ENCODE measurements at places on chromosomes 12 and 14.

DNA sequence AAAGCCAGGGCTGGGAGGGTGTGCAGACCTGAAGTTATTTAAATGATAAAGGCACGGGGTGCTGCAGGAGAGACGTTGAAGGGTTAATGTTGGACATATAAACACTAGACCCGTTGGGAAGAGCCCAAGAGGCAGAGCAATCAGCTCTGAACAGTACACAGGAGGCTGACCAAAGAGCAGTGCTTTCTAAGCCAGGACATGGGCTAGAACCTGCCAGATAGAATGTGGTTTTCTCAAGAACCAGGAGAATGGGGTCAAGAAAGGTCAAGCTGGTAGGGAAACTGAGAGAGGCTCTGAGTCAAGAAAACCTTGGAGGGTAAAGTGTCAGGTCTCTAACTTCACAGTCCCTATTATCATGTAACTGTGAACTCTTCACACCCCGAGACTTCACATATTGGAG lies 143.2 kb upstream of the EEA1 start:
- DNase-seq: no peak

DNA sequence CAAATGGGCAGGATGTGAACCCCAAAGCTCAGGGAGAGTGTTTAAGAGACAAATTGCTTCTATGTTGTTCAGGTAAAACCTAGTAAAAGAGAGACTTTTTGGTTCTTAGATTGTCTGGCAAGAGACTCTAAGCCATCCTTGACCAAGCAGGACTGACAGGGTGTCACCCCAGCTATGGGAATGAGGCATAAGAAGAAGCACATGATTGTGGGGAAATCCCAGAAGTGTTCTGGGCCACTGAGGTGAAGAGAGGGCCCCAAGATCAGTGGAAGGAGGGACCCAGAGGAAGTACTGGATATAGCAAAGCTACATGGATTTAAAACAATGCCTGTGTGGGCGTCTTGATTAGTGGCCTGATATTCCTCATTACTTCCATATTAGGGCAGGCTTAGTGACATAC lies 99.0 kb downstream of the SAMD4A start:
- no peak for DNase-seq

GRCh38 chr12:42770261-42770660 lies 180.7 kb upstream of the PRICKLE1 start:
- DNase-seq: no peak

DNA sequence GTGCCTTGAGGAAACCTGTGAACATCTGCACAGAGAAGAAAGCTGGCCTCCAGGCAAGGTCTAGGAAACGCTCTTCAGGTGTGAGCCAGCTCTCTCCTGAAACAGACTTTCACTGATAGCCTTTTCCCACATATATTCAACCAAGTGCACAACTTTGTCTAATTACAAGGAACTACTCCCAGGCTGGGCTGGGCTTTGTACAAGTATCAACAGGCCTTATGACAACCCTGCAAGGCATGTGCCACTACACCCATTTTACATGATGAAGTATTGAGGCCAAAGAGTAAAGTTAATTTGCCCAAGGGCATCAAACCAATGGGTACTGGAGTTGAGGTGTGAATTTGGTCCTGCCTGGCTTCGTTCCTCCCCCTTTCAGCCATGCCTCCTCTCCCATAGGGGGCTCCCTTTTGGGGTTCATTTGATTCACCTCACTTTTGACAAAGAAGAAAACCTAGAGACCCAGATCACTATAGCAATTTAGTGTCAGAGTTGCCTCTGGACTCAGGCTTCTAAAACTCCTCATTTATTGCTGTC lies 2.1 kb downstream of the CSRP2 start:
- no peak for DNase-seq

DNA sequence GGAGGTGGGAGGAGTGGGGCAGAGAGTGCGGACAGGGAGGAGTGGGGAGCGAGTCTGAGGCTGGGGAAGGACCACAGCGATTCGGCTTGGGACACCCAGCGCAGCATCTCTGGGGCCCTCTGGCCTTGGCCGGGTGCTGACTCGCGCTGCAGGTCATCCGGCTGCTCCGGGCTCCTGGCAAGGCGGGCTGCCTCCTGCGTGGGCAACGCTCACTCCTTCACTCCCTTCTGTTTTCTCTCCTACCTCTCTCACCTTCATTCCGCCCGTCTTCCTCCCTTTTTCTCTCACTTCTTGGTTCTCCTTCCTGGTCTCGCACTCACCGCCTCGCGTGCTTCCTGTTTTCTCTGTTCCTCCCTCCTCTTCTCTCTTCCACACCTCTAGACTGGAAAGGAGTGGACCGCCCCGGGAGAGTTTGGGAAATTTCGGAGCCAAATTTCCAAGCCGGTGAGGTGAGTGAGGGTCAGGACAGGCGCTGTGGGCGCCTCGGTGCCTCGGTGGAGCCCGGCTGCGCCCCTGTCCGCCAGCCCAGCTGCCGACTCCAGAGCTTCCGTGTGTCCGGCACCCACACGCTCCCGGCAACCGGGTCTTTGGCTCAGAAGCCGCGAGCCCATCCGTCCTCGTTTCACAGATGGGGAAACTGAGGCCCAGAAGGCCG lies 86.7 kb downstream of the B4GALNT3 start:
- no peak for DNase-seq

- no peak for DNase-seq
These were observed 18.1 kb downstream of the FAM186B start for GRCh38 chr12:49587174-49587908.

GRCh38 chr12:124779161-124780141 lies 84.2 kb downstream of the SCARB1 start:
- no peak for DNase-seq

- no peak for DNase-seq
These were observed 85.8 kb downstream of the EXOC5 start for GRCh38 chr14:57182760-57183503.

- DNase-seq: no peak
These were observed 24.2 kb upstream of the CLEC14A start for GRCh38 chr14:38280081-38280480.

DNA sequence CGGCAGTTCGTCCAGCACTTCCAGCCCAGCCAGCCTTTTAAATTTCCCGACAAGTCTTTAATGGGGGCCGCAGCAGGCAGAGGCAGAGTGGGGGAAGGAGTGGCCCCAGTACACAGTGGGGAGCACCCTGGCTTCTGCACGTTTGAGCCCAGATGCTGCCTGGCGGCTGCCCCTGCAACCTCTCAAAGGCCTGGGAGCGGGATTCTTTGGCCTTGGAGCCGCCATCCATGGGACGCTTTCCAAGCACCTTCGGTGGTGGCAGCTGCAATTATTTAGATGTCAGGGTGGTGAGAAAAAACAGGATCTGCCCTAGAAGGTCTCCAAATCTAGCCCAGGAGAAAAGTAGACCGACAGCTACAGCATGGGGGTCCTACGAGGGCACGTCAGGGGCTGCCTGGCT lies 46.0 kb downstream of the FAM222A start:
- no peak for DNase-seq

DNA sequence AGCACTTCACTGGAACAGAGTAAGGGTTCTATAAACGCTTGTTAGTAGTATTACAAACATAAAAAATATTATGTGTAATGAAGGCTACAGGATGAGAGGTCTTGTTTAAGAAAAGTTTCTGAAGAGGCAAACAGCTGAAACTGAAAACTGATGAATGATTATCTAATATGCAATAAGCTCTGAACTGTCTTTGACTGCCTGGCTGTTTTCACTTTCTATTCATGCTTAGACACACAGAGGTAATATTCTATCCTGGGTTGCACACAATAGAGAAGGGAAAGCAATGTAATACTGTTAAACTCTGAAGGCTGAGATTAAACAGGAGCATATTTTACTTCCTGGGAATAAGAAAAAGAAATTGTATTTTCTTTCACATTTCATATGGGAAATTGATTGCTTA lies 251.3 kb downstream of the ALX1 start:
- DNase-seq: no peak

All from stimulated activated CD4-positive, alpha-beta T cell treated with anti-CD3 and anti-CD28 coated beads, Interleukin-1b, Interleukin-23, amount 100 ng/mL, for 1 hour (primary cell).